ENCODE measurements at places on chromosomes 2 and 18.

- no peak overlapping the region for H3K27ac ChIP-seq
- no peak for DNase-seq
- H3K4me1 ChIP-seq = no peaks in the 10 kb centered on the region
- no peaks in the 10 kb centered on the region for H3K27me3 ChIP-seq
- no peaks in the 10 kb centered on the region for H3K36me3 ChIP-seq
- H3K4me3 ChIP-seq = no peak overlapping the region
Measured at GRCh38 chr2:52881606-52882005, 886.0 kb upstream of the CHAC2 start.

GRCh38 chr2:43065871-43066270, 160.5 kb downstream of the ZFP36L2 start:
- H3K27ac ChIP-seq = no peak overlapping the region
- peaks cover 5% of the 10 kb centered on the region for H3K36me3 ChIP-seq
- no peak overlapping the region for H3K4me3 ChIP-seq
- H3K4me1 ChIP-seq = peaks cover 1% of the 10 kb centered on the region
- no peaks in the 10 kb centered on the region for H3K27me3 ChIP-seq
- DNase-seq = no peak

GRCh38 chr2:178913049-178913441, 105.8 kb upstream of the TTN start:
- H3K4me1 ChIP-seq = peaks cover 12% of the 10 kb centered on the region
- H3K4me3 ChIP-seq = no peak overlapping the region
- no peak for DNase-seq
- no peaks in the 10 kb centered on the region for H3K36me3 ChIP-seq

GRCh38 chr2:46643493-46643892, 164.1 kb downstream of the TMEM247 start:
- no peak overlapping the region for H3K27ac ChIP-seq
- H3K4me1 ChIP-seq = peaks cover 8% of the 10 kb centered on the region
- H3K4me3 ChIP-seq = no peak overlapping the region
- DNase-seq = no peak
- H3K36me3 ChIP-seq = peaks cover 21% of the 10 kb centered on the region

DNA sequence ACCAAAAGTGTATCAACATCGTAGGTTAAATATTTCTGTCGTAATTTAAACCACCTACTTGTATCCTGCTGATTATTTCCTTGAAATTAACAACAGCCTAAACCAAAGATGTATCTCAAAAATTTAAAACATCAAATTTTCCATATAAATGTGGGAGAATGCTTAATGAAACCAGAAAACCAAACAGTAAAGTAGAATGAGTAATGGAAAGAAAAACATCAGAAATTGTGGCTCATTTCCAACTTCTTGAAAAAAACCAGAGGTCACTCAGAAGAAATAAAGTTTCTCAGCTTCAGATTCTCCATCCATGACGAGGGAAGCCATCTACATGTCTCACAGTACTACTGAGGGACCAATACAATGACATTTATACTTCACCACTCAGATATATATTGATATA, 296.5 kb downstream of the NOL4 start:
- no peaks in the 10 kb centered on the region for H3K36me3 ChIP-seq
- no peak overlapping the region for H3K27ac ChIP-seq
- DNase-seq = no peak
- H3K27me3 ChIP-seq = no peaks in the 10 kb centered on the region
- no peak overlapping the region for H3K4me3 ChIP-seq
